Fibroblast of skin of left quadriceps (primary cell): ENCODE measurements at places on chromosomes 2 and 18.

DNA sequence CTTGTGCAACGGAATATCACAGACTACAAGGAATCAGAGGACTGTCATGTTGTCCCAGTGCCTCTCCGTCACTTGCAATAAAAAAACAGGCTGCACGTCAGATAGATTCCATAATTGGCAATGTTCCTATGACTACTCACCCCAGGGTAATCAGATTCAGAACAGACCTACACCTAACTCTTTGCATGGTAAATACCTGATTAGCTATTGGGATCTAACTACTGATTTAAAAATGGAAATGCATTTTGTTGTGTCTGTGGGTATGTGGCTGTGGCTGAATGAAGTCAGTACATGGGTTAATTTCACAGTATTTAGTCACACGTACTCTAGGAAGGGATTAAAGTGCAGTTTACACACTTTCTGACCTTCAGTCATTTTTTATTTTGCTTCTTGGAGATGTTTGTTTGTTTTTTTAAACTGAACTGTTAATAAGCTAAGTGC is 91.7 kb downstream of the SCN3A start:
- DNase-seq = no peak

DNA sequence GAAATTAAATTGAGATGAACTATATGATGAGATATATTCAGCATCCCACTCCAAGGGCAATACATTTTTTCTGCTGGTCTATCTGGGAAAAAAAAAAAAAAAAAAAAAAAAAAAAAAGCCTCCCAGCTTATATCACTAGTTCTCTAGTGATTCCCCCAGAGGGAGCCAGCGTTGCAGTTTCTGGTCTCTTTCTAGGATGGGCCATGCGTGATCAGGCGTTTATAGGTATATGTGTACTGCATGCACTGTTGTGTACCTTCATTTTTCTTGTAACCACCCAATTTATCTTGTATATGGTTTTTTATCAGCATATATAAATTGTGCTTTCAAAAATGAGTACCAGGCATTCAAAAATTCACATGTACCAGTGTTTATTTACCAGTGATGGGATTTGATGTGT is 35.1 kb downstream of the DCDC2C start:
- DNase-seq = no peak

GRCh38 chr2:181575650-181576025 is 81.3 kb downstream of the CERKL start:
- DNase-seq = no peak

DNA sequence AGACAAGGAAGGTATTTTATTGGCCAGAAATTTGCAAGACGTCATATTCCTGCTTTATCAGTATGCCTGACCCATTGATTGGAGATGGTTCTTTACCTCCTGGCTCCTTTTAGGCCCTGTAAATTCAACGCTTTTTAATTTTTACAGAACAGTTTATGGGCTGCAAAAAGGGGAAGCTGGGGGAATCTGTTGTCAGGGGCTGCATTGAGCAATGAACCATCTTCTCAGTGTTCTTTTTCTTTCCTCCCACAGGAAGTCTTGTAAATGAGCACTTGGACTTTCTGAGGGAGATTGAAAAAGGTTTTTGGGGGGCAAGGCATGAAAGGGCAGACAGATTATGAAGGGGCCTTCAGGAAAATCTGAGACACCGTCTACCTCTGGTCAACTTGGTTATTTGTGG is 503.6 kb upstream of the TNP1 start:
- no peak for DNase-seq

DNA sequence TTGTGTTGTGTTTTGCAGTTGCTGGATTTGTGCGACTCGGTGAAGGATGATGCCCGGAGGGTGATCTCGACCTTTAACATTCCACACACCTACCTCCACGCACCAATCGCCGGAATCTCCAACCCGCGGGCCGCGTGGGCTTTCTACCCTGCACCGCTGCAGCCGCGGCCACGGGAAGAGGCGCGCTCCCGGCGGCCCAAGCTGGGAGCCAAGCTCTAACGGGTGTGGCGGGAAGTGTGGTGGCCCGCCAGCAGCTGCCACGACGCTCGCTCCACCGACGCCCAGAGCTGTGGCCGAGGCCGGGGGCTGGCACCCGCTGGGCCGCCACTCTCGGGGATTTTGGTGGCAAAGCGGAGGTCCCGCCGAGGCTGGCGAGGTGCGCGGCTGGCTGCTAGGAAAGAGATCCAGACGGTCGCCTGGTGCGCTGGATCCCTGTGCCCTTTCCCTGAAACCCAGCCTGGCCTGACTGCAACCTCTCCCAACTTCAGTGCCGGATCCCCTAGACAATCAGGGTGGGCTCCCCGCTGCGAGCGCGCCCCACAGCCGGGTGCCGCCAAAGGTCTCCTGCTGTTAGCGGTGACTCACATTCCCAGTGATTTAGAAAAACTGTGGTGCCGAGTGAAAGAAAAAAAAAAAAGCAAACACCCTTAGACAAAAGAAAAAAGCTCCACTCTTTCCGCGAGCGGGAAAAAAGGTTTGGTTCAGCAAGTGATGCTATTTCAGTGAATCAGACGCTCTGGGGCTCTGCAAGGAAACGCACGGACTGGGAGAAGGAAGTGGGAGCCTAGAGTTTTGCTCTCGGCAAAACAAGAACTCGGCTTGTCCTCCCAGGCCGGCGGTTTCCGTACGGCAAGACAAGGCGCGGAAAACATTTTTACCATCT is 2.9 kb upstream of the BCL2L11 start:
- DNase-seq = no peak

DNA sequence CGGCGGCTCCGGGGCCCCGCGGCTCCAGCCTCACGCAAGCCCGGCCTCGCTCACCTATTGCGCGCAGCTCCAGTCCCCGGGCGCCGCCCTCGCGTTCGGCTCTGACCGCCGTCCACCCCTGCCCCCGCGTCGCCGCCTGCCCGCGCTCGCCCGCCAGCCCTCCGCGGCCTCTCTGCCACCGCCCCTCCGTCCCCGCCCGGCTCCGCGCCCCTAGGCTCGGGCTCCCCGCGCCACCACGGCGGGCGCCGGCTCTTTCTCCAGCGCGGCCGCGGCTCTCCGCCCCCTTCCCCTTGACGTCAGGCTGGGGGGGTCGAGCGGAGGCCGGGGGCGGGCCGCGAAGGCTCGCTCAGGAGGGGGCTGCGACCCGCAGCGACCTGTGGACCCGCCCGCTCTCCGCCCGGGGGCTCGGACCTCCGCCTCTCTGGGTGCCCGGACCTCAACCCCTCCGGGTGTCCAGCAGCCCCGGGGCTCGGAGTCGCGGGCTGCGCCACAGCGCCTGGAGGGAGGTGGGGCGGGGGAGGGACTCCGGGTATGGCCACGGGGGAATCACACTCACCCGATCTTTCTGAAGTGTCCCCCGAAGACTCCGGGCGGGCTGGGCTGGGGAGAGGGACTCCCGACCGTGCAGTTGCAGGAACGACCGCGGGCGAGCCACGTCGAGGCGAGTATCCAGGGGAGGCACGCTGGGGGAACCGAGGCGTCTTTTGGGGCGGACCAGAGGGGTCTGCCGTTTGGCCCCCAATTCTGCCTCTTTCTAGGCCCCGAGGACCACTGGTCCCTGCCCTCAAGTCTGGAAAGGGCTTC is at the start of gene SEMA4C:
Gene SEMA4C (minus strand): TSS at position 259 of the 804 bp plus-strand sequence. CDS start 2,194 bp downstream, outside the sequence.
- DNase-seq = no peak
